Muscle of arm (tissue), 14 donors: ENCODE measurements at places on chromosomes 2 and 18. TPM values are rescaled to one million over a fixed set of nuclear protein-coding genes. Genes with fewer than 3 reads are reported as not detected.

DNA sequence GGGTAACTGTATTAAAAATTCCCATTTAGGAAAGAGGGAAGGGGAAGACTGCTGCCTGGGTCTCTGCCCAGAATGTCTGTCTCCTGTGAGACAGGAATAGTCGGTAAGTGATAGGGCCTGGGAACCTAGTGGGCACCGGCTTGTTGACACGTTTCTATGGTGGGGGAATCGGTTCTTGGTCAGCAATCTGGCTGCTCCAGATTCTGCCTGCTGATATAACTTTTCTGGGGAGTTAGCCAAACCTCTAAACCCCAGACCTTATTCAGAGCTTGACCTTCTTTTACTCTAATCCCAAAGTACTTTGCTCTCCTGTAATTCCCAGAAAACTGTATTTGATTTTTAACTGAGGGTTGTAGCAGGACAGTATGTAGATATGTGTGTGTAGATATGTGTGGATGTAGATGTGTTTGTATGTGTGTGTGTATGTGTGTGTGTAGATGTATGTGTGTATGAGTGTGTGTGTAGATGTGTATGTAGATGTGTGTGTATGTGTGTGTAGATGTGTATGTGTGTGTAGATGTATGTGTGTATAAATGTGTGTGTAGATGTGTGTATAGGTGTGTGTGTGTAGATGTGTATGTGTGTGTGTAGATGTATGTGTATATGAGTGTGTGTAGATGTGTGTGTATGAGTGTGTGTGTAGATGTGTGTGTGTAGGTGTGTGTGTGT lies 61.8 kb upstream of the TXNDC2 start:
- no peak for DNase-seq

GRCh38 chr2:181683518-181684453 lies 3.5 kb upstream of the NEUROD1 start:
- DNase-seq, result no peak

- DNase-seq, result no peak
Observed at GRCh38 chr18:36397033-36397432, 99.5 kb downstream of the FHOD3 start.

GRCh38 chr2:142722086-142722485 lies 155.4 kb upstream of the KYNU start:
- no peak for DNase-seq

- DNase-seq, result no peak
Observed at GRCh38 chr2:98910349-98911125, 25.5 kb downstream of the CRACDL start.

DNA sequence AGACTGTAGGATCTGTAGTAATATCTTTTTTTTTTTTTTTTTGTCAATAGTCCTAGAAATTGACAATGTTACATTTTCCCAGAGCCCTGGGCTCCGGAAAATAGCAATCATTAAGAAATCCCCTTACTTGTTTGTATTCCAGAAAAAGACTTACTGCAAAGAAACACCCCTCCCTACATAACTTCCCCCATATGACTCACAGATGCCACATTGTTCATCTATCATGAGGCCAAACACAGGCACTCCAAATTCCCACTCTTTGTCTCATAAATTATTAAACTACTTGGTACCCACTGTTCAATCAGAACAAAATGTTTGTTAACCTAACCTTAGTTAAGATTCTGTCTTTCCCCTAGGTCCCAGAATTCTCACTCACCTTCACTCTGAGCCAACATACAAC lies 53.5 kb downstream of the TEX51 start:
- DNase-seq, result no peak

- no peak for DNase-seq
Observed at GRCh38 chr2:49226360-49226759, 72.0 kb upstream of the FSHR start.

- no peak for DNase-seq
Observed at GRCh38 chr2:160928854-160929301, 231.3 kb upstream of the TANK start.

DNA sequence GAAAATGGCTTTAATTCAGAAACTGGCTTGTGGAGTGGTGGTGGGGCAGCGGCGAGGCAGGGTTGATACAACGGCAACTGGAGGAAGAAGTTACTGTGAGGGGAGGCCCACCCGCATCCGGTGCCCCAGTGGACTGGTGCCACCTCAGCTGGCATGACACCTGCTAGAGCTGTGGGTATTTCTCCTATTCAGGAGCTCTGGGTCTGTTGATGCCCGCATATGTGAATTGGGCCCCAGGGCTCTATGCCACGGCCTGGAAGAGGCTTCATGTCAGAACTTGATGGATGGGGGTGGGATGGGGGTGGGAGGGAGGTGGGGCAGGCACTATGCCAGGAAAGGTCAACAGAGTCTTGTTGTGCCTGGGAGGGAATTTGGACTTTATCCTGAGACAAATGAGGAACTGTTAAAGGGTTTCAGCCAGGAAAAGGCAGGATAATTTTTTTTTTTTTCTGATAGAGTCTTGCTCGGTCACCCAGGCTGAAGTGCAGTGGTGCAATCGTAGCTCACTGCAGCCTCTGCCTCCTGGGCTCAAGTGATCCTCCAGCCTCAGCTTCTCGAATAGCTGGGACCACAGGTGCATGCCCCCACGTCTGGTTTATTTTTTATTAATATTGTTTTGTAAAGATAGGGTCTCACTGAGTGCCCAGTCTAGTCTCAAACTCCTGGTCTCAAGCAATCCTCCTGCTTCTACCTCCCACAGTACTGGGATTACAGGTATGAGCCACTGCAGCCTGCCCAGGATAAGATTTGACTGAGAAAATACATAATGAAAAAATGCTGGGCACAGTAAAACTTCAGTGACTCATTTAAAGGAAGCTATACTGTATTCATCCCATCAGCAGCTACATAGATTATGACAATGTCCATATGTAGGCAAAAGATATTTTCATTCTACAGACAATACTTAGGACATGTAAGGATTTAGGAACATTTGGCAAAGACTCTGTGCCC lies 52.6 kb downstream of the SH2D6 start:
- no peak for DNase-seq

DNA sequence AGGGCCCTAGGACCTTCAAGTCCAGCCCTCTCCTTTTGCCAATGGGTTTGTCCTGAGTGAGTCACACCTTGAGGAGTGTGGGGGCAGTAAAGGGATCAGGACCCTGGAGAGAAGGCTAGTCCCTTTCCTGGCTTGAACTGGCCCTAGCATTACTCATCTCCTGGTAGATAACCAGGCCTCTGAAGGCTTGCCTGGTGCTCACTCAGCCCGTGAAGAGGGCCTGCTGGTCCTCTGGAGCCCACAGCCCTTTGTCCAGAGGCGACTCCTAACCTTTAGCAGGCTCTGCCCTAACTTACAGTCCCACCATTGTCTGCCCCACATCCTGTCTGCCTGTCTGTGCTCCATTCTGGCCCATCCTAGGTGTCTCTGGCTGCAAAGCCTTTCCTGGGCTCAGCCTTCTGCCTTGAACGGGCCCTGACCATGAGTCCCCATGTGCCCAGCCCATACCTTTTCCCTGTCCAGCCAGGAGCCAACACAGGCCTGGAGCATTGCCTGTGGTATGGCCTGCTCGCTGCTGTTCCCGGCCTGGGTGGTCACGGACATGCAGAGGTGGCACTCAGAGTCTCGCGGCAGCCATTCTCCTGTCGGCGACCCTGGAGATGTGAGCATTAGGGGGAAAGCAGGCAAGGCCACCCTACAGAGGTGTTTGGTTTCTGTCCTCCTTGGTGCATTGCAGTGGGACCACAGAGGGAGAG lies 5.0 kb downstream of the SFTPB start:
- DNase-seq, result no peak

FAM228A gene
- not detected for polyA plus RNA-seq

SEPTIN10 gene
- polyA plus RNA-seq, result 112 TPM
